Activated CD4-positive, CD25-positive, alpha-beta regulatory T cell treated with anti-CD3 and anti-CD28 coated beads, Interleukin-2, amount 50 U/mL, for 72 hours (primary cell): ENCODE measurements at places on chromosomes 4 and X.

DNA sequence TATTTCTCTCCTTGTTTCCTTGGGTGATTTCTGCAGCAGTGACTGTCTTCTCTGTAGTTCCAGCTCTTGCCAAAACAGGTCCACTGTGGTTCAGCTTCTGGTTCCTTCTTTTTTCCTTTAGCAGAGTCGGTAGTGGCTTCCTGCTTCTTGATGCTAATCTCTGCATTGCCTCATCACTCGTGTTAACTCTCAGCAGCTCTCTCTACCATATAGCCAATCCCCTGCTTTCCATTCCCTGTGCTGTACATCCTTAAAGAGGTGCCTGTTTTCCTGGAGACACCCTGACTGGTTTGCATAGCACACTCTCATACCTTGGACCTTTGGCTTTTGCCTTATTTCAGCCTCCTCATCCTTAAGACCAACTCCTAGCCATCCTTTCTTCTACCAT lies 191.2 kb upstream of the LNX1 start:
- DNase-seq, result no peak

GRCh38 chr4:152534541-152535359 lies 1.1 kb downstream of the FBXW7 start:
- peak; percentile 47 for DNase-seq

DNA sequence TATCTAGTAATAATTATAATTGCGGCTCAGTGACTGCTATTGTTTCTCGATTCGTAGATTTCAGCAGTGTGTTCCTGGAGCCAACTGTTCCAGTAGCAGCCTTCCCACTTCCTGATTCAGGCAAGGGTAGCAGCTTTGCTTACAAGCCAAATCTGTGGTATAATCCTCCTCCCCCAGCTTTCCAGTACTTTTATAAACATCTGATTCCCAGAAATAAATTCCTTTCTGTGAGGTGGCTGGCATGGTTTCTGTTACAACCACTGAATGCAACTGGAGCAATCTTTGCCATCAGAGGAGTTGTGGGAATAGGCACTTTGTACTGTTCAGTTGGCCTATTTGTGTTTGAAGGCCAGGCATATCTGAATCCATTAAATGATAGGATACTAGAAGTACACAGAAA lies 80.0 kb downstream of the GLRA3 start:
- DNase-seq, result no peak

DNA sequence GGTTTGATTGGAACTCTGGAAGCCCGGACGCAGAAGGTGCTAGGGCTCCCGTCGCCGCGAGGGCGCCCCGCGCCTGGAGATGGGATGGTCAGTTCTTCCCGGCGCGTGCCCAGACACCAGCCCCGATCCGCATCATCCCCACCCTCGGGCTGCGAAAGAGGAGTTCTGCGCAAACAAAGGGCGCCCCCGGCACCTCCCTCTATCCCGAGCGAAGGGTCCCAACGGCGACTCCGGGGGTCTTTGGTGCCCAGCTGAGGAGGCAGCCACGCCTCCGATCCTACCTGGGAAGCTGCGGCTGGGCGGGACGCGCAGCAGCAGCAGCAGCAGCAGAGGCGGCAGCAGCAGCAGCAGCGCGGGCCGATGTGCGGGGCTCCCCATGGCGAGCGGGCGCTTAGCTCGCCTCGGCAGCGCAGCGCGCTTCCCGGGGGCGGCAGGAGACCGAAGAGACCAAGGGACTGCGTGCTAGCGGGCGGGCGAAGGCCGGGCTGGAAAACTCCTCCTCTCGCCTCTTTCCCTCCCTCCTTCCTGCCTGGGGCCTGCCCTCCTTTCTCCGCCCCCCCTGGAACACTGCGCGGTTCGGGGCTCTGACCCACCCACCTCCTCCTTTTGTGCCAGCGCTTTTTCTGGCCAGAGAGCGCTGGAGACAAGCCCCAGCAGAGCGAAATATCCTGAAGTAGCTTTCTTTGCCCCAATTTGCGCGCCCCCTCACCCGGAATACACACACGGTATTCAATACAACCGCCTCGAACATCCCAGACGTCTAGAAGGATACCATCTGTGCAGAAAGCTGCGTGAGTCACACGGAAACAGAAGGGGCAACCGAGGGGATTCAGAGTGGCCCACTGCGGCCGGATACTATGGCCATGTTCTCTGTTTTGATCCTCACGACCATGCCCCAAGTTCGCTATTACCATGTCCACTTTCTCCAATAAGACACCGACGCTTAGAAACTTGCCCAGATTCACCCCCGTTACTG lies at the start of gene SRPX:
SRPX (minus strand) TSS at position 457 of the 976 bp plus-strand sequence; CDS start at position 378, 79 bp downstream.
- DNase-seq, result no peak

- no peak for DNase-seq
Measured at GRCh38 chr4:181939199-181939945, 303.8 kb upstream of the TENM3 start.

DNA sequence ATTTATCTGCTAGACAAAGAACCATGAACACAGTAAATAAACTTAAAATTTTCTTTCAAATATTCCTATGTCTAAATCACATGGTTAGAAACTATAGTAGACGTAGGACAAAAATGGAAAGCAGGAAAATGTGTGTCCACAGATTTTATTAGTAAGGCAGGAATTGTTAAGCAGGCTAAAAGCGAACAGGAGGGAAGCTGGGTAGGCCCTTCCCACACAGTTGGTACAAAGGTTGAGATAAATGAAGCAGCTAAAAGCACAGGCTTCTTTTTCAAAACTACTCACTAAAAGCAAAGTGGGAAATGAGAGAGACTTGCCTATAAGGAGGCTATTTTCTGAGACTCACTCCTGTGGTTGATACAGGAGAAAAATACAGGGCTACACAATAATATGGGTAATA lies 108.1 kb upstream of the PABPC4L start:
- DNase-seq, result no peak

DNA sequence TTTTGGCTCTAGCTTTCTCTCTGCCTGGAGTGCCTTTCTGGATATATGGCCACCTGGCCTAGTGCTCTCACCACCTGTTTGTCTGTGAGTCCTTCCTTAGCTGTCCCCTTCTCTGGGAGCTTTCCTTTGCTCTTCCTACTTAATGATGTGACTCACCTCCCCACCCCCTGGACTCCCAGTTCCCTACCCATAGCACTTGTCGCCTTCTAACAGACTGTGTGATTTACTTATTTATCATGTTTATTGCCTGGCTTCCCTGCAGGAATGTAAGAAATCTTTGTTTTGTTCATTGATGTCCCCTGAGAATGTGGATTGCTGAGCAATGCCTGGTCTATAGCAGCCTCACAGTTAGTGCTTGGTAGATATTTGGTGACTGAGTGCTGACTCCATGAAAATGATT lies 18.9 kb downstream of the ADD1 start:
- no peak for DNase-seq

DNA sequence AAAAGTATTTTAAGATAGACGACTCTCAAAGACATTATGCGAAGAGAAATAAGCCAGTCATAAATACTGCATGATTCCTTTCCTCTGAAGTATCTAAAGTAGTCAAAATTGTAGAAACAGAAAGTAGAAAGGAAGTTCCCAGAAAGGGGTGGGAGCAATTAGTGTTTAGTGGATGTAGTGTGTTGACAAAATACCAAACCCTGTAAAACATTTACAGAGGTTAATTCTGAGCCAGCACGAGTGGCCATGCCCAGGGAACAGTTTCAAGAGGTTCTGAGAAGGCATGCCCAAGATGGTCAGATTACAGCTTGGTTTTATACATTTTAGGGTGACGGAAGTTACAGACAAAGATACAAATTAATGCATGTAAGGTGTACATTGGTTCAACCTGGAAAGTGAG lies 34.4 kb upstream of the SLC25A4 start:
- DNase-seq, result no peak

- DNase-seq, result no peak
Measured at GRCh38 chrX:40784516-40785151, 49.3 kb upstream of the MED14 start.
